A549 (cell line): ENCODE measurements at places on chromosomes 3 and 15. TPM values are rescaled to one million over a fixed set of nuclear protein-coding genes. Genes with fewer than 3 reads are reported as not detected.
A peak's percentile ranks its signal among the peaks of the same experiment; 100 is the strongest.

- no peak for DNase-seq
These were observed 617.1 kb downstream of the NTRK3 start for GRCh38 chr15:87639305-87640011.

DNA sequence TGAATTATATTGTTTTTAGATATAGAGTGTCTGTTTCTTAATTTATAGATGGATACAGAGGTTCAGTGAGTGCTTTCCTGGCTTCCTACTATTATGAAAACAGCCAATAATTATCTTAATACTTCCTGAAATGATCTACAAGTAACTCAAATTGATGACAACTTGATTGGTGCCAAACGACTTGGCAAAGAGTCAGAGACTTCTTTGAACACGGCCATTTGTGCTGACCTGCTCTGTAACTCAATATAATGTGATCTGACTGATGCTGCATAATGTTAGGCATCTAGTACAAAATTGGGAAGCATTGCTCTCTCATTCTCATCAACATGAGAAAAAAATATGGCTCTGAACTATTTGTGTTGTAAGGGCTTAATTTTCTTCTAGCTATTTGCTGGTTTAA lies 193.9 kb downstream of the DIPK2A start:
- DNase-seq = no peak

- DNase-seq = no peak
These were observed 16.4 kb upstream of the ALAS1 start for GRCh38 chr3:52181543-52181942.

The TMCO5A gene
- polyA plus RNA-seq = not detected in 3 replicates

The HEXA gene
- polyA plus RNA-seq = 104 to 112 TPM (median 106 TPM) in 3 replicates

DNA sequence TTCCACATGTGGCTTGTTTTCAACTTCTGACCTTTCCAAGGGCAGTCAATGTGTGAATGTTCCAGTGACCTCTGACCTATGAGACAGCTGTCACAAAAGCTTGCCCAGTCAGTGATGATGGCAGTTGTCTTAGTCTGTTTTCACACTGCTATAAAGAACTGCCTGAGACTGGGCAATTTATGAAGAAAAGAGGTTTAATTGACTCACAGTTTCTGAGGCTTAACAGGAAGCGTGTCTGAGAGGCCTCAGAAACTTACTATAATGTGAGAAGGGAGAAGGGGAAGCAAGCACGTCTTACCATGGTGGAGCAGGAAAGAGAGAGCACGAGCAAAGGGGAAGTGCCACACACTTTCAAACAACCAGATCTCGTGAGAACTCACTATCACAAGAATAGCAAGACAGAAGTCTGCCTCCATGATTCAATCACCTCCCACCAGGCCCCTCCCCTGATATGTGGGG lies 95.6 kb downstream of the ECT2 start:
- no peak for DNase-seq

DNA sequence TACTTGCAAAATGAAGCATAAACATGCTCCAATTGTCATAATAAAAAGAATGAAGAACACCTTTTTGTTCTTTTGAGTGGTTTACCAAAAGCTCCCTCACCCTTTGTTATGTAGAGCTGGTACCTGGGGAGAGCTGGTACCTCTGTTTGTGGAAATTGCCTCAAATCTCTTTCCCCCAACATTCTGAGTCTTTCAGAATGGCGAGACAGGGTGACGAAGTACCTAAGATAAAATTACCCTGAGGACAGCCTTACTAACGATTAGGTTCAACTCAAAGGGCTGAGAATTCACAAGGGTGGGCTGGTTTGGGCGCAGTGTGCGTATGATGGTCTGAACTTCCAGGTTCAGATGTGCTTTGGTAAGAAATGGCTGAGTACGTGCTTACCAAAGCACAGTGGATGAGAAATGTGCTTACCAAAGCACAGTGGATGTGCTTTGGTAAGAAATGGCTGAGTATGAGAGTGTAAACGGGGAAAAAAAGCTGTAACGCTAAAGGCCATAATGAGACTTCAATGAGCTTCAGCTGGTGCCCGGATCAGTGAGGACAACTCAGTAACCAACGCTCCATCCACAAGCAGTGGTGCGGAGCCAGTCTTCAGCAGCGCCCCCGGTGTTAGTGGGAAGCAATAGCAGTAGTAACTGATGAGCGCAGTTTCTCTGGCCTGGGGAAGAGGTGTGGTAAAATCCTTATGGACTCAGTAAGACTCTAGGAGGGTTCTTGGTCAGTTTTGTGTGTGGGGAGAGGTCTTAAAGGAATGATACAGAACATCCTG lies 72.3 kb upstream of the LRIG1 start:
- DNase-seq = no peak

The SLC6A1 gene
- polyA plus RNA-seq = not detected in 3 replicates

DNA sequence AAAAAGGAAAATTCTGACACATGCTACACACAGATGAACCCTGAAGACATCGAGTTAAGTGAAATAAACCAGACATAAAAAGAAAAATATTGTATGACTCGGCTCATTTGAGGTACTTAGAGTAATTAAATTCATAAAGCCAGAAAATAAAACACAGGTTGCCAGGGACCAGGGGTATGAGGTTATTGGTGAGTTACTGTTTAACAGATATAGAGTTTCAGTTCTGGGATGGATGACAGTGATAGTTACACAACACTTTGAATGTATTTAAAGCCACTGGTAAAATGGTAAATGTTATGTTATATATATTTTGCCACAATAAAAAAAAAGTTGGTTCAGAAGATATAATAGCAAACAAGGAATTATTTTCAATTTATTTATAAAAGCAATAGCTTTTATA lies 436.1 kb upstream of the WNT5A start:
- DNase-seq = no peak

DNA sequence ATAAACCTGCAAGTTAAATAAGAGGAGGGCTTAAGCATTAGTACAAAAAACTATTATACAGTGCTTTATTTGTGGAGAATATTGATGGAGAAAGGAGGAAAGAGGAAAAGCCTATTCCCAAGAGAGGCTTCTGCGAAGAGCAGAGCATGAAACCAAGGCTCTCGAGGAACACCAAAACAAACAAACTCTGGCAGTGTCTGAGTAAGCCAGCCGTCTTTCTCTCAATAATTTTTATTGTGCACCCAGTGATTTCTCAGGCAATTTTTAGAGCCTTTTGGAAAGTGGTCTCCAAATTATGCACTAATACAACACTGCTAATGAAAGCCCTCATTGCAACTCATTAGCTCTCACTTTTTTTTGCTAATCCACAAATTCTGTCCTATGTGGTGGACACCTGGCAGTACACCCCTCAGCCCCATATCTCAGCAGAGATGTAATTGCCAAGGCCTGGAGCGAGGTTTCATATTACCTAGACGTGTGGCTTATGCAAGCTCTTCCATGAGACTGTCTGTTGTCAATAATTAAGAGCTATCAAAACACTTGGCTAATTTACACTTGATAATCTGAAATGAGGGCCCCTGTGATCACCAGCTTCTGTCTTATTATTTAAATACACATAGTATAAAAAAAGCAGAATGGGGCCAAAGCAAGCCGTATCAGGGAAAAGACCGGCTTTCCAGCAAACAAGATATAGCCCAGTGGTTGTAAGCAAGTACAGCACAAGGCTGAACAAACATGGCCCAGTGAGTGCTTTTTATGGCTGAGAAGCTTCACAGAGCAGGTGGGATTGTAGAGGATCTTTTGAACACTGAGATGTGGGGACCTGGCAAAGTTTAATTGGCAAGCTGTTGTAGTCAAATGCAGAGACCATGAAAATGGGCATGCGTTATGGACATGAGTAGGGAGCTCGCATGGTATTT lies 216.9 kb downstream of the ROBO2 start:
- no peak for DNase-seq

DNA sequence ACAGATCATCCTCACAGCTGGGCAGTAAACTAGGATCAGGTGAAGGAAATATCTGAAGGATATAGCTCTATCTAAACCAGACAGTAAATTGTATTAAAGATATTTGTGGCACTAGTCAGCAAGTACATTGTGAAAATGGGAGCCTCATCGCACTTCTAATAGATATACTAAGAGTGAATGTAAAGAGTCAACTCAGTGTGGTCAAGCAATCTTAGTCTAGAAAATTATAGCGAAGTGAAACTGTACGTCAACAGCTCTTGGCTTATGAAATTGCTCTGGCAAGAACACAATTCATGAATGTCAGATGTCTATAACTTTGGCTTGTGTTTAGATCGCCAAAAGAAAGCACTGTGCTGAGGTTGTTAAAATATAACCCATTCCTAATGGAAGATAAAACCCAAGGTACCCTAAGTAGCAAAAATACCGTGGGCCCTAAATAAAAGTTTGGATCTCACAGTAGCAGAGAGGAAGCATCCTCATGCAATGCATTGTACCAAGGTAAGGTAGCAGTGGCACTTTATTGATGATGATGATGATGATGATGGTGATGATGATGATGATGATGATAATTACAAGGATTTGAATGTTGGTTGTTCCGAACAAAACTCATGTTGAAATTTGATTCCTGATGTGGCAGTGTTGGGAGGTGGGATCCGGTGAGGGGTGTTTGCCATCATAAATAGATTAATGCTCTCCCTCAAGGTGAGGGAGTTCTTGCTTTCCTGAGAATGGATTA lies 228.5 kb downstream of the UNC13C start:
- no peak for DNase-seq

GRCh38 chr3:159620281-159620680 lies 368.4 kb upstream of the IL12A start:
- DNase-seq = no peak

The FAM107A gene
- not detected in 3 replicates for polyA plus RNA-seq

- peak; percentile 62 for DNase-seq
These were observed 52.9 kb downstream of the RYK start for GRCh38 chr3:134197681-134198261.
